ENCODE measurements at places on chromosomes 2 and 18.

GRCh38 chr2:176830362-176830761 is 382.2 kb upstream of the HNRNPA3 start:
- DNase-seq = no peak

- DNase-seq = no peak
Observed at GRCh38 chr2:67927501-67927900, 135.3 kb downstream of the C1D start.

DNA sequence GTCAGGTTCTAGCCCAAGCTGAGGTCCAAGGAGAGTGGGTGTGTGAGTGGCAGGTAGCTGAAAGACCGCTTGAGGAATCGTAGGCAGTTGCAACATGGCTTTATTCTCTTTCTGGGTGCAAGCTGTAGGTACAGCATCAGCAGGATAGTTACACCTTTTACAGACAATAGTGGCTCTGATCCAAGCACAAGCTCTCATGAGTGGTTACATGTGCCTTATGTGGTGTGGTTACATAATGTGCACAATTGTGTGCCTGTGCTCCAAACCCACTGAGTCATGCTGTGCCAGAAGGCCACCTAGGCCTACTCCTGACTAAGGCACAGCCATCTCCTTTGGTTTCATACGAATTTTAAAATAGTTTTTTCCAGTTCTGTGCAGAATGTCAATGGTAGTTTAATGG is 227.6 kb downstream of the SATB2 start:
- no peak for DNase-seq

DNA sequence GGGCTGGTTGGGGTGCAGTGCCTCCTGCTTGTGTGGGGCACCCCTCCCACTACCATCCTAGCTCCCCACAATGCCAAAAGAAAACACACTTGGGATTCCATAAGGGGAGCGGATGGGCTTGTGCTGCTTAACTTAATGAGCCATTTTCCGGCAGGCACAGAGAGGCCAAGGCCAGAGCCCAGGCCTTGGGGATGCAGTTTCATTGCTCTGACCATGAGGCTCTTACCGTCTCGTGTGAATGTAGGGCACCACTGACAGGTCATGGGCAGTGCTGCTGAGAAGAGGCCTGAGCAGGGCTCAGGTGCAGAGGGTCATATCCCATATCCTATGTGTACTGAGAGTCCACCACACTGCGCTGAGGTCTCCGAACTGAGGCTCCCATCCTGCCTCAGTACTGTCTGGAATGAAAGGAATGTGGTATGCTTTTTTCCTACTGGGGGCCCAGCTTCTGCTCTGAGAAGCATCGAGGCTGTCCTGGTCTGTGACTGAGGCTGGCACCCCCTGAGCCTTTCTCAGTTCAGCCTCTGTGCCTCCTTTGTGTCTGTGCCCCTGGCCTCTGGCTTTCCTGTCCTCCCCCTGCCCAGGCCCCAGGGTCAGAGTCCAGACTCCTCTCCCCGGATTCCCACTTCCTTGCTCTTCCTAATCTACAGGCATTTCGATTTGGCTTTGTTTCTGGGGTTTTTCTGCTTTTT is 45.2 kb upstream of the MAPRE3 start:
- no peak for DNase-seq

GRCh38 chr2:71813807-71814470 is 333.7 kb downstream of the CYP26B1 start:
- no peak for DNase-seq

- DNase-seq = no peak
Observed at GRCh38 chr2:218792433-218792832, 10.5 kb downstream of the CYP27A1 start.

- DNase-seq = no peak
Observed at GRCh38 chr18:38458698-38459097, 893.1 kb upstream of the CELF4 start.

GRCh38 chr2:86453836-86454235 is 12.7 kb downstream of the KDM3A start:
- DNase-seq = no peak

DNA sequence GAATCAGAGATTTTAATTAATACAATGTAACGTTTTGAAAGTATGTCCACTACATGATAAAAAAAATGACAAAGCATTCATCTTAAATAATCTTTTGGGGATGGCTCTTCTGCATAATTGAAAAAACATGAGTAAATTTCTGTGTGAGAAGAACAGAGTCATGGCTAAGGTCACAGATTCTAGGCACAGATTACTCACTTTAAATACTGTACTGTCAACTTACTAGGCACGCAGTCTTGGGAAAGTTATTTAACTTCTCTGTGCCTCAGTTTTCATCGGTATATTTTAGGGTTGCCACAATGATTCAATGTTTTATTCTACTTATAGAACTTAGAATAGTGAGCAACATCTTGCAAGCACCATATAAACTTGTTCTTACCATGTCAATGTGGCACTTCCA is 49.2 kb downstream of the TMEFF2 start:
- no peak for DNase-seq

- no peak for DNase-seq
Observed at GRCh38 chr2:26176279-26176615, 3.4 kb downstream of the GAREM2 start.

GRCh38 chr2:237766340-237766739 is 32.2 kb upstream of the RBM44 start:
- no peak for DNase-seq

GRCh38 chr18:13320891-13321425 is 102.4 kb downstream of the LDLRAD4 start:
- no peak for DNase-seq

- no peak for DNase-seq
Observed at GRCh38 chr2:26711457-26712161, 19.1 kb downstream of the KCNK3 start.

DNA sequence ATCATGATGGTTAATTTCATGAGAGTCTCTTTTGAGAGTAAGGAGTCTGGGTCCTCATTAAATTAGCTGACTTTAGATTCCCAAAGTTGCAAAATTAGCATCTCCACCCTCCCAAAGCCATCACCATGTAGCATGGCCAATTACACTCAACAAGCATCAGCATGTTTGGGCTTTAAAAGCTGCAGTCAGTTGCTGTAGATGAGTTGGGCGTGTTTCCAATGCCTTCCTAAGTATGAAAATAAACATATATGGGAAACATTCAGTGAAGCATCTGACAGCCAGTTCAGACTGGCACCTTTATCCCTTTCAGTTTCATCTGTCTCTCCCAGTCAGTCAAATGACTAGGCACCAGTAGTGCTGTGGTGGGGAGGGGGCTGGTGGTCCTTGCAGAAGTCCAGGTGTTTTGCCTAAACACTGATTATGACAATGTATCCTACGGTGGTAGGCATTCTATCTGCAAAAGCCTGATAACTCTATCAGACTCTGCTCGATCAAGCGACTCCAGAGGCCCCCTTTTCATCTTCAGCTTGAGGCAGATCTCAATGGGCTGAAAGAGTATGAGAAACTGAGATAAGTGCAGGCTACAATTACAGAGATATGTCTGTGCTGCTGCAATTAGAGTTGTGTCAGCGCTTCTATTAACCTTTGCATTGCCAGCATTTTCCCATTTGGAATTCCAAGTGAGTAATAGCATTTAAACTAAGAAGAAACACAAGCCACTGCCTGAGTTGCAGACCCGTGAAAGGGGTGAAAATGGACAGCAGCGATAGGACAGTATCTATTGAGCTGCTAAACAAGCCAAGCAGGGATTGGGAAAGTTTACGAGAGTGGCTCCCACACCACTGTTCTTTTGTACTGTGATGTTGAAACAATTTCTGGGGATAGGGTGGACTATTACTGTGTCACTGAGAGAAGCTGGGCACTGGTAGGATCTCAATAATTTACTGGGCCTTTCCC is 67.3 kb upstream of the SPOPL start:
- no peak for DNase-seq

DNA sequence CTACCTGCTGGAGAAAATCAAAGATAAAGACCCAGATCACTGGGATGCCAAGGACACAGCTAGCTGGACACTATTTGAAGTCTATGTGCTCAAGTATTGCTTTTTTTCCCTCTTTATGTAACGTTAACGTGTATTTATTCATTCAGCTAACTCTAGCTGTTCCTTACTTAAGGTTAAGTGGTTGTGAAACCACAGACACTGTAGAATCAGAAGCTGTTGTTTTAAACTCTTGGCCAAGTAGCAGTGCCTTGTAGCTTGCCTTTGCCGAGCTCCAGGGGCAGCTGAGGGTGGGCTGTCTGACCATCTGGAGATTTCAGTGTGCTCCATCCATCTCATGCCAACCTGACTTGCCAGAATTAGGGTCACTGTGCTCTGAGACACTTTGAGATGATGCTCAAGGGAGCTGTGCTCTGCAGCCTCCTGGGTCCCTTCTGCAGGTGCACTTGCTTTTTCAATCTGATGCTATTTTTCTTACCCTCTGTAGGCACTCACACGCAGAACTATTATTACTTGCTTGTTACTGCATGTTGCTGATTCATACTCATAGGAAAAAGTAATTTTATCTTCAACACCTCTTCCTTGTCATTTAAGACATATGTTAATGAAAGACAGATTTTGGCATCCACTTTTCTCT is 116.2 kb downstream of the METTL8 start:
- no peak for DNase-seq

GRCh38 chr2:1990151-1990589 is 245.9 kb upstream of the PXDN start:
- DNase-seq = no peak

GRCh38 chr2:203077451-203077850 is 62.8 kb downstream of the NBEAL1 start:
- DNase-seq = no peak

GRCh38 chr2:23628926-23629771 is 244.2 kb downstream of the KLHL29 start:
- DNase-seq = no peak

- no peak for DNase-seq
Observed at GRCh38 chr2:149056541-149057255, 18.2 kb downstream of the LYPD6B start.

DNA sequence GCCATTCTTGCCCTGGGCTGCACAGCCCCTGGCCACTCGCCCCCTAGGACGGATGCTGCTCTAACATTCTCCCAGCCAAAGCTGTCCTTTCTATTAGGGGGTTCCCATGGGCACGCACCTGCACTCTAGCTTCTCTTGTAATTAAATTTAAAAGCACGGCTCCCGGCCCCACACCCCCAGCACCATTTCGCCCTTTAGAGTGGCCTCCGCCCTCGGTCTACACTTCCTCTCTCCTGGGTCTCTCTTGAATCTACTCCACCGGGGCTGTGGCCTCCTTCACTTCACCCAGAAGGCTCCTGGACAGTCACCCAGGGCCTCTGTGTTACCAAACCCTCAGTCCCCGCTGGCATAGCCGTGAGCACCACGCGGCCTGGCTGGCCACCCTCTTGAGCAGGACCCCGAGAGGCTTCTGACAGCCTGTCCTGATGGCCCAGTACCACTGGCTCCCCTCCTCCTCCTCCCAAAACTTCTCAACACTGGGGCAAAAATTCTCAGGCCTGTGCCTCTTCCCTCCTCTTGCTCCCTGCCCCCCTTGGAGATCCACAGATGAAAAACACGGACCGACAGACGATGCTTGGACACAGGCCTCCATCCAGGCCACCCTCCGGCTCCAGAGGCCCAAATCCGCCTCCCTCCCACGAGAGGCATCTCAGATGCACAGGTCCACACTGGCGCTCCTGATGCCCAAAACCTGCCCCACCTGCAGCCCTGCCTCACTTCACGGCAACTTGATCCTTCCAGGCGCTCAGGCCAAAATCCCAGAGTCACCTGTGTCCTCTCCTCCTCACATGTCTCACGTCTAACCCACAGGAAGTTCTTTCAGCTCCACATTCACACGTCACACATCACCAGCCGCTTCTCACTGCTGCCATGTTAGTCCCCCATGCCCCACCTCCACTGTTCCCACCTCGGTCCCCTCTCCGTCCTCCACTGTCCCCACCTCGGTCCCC is 6.9 kb upstream of the RAB17 start:
- DNase-seq = no peak

- no peak for DNase-seq
Observed at GRCh38 chr18:10023853-10024570, 110.2 kb downstream of the VAPA start.

GRCh38 chr2:241885291-241885945 is 15.9 kb downstream of the RTP5 start:
- DNase-seq = no peak

GRCh38 chr2:141162314-141162713 is 968.5 kb downstream of the LRP1B start:
- no peak for DNase-seq

DNA sequence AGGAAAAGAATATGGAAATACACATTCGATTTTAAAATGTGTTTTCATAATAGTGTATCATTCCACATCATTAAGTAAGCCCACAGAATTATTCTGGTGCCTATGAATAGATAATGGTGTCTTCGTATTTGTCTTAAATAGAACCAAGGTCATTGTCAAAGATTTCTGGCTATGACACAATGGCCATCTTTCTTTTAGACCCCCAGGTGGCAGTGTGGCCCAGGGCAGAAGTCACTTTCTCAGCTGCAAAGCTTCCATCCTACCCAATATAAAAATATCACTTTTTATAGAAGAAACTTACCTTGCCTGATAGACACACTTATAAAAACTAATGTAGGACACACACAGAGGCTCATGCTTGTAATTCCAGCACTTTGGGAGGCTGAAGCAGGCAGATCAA is 57.5 kb downstream of the ZRANB3 start:
- no peak for DNase-seq

DNA sequence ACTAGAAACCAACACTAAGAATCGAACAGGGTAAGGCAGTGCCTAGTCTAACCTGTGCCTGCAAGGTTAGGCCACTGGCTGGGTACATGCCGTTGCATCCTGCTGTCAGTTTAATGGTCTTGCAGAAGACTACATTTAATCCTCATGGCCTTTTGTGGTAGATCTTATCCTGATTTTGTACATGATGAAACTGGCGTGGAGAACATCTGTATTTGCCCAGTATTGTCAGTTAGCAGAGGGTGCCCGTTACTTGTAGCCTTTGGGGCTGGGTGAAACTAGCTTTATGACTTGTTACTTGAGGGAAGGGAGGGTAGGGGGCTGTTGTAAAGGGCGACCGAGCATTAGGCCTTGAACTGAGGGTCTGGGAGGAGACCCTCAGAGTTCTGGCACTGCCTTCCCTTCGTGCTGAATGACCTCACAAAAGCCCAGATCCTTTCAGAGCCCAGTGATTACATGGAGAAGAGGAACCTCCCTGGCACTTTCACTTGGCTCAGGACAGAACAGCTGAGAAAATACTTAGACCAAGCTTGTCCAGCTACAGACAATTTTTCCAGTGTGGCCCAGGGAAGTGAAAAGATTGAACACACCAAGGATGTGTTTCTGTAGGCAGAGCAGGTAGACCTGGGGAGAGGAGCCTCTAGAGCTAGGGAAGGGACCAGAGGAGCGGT is 19.5 kb downstream of the SLC20A1 start:
- no peak for DNase-seq

- no peak for DNase-seq
Observed at GRCh38 chr2:121451398-121451797, 79.3 kb upstream of the RNU4ATAC start.

- DNase-seq = no peak
Observed at GRCh38 chr2:202335791-202336467, 40.2 kb upstream of the BMPR2 start.

GRCh38 chr2:53515435-53516332 is 251.9 kb upstream of the CHAC2 start:
- no peak for DNase-seq

GRCh38 chr2:150522269-150522668 is 34.8 kb upstream of the RND3 start:
- DNase-seq = no peak

Measured in left renal pelvis (tissue), 4 donors.